ENCODE measurements at places on chromosomes 2 and 18. TPM values are rescaled to one million over a fixed set of nuclear protein-coding genes. Genes with fewer than 3 reads are reported as not detected.

GPR155 gene
- 5.9 TPM for polyA plus RNA-seq

TEX44 gene
- polyA plus RNA-seq: not detected

ELOA2 gene
- polyA plus RNA-seq: not detected

MYO7B gene
- not detected for polyA plus RNA-seq

OSR1 gene
- not detected for polyA plus RNA-seq

IL36RN gene
- polyA plus RNA-seq: not detected

STRN gene
- 11.0 TPM for polyA plus RNA-seq

CLIP4 gene
- 20.4 TPM for polyA plus RNA-seq

TEKT4 gene
- not detected for polyA plus RNA-seq

Measured in immature natural killer cell (primary cell).